ENCODE measurements at places on chromosomes 7 and 10.
A peak's percentile ranks its signal among the peaks of the same experiment; 100 is the strongest.

GRCh38 chr10:88385601-88386203 is 197.4 kb downstream of the RNLS start:
- DNase-seq = peak; percentile 92

- DNase-seq = no peak
Observed at GRCh38 chr7:100088095-100088620, 611 bp upstream of the COPS6 start.

DNA sequence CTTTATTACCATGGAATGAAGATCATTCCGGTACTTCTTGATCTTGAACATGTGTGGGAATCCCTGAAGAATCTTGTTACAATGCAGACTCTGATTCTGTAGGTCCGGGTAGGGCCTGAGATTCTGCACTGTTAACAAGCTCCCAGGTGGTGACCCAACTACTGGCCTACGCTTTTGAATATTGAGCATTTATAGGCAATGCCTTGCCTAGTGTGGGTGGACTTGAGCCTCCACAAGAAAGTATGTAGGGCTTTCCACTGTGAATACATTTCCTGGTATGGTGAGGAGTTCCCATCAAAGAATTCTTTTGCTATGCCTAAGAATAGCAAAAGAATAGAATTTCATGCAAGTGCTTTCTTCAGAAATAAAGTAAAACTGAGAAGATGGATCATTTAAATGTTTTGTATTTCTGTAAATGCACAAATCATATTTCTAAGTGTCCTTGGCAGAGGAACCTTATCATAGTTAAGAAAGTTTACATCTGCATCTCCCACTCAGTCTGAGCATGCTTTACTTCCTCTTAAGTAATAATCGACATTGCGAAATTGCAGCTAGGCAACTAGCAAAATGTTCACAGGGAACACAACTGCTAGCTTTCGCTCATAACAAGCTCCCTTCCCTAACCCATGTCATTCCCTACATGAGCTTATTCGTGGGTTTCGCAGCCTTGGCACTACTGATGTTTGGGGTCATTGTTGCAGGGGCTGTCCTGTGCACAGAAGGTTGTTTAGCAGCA is 71.4 kb downstream of the AHR start:
- no peak for DNase-seq

DNA sequence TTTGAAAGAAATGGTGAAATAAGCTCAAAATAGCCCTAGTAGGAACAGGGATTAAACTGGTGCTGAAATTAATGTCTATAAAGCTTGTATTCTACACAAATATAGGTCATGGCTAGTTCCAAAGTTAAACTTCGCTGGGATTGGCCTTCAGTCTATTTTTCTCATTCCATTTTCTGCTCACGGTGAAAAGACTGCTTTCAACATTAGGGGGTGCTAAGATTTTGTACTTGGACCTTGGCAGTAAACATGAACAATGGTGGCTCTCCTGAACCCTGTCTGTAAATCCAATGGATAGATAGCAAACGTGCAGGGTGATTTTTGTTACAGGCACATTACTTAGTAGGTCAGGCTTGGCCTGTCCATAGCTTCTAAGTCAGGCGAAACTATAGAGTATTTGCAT is 36.0 kb upstream of the RSU1 start:
- DNase-seq = no peak

DNA sequence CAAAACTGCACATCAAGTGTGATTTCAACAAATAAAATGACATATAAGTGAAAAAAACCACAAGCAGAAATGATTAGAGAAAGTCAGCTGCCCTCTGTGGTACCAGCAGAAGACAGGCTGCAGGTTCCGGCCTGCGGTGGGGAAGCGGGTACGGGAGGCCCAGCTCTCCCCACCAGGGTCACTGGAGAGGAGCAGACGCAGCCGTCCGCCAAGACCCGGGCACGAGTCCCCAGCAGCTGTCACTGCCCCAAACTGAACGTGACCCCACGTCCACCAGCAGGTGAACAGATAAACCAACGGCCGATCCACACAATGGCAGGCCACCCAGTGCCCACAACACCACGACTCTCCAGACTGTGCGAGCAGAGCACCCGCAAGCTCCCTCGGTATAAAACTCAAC is 16.1 kb upstream of the MICALL2 start:
- DNase-seq = no peak

GRCh38 chr7:106050746-106051117 is 61.4 kb downstream of the SYPL1 start:
- DNase-seq = no peak

DNA sequence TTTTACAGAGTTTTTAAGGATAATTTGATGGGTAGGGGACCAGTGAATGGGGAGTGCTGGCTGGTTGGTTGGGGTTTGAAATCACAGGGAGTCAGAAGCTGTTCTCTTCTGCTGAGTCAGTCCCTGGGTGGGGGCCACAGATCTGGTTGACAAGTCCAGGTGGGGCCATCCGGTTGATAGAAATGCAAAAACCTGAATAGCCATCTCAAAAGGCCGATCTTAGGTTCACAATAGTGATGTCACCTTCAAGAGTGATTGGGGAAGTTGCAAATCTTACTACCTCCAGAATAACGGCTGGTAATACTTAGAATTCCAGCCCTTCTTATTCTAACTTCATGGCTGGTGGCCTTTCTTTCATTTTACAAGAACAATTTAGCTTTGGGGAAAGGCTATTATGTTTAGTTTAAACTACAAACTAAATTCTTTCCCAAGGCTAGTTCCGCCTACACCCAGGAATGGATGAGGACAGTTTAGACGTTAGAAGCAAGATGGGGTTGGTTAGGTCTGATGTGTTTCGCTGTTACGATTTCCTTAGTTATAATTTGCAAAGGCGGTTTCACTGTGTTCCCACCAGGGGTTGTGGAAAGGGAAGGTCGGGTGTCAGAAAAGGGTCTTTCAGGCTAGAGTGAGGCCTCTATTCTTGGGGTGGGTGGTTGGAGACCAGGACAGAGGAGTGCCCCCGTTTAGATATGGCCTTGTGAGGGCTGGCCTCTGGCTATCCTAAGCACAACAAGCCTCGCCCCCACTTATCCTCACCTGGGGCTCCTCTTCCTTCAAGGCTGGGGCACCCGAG is 27.4 kb downstream of the IFT22 start:
- DNase-seq = no peak

DNA sequence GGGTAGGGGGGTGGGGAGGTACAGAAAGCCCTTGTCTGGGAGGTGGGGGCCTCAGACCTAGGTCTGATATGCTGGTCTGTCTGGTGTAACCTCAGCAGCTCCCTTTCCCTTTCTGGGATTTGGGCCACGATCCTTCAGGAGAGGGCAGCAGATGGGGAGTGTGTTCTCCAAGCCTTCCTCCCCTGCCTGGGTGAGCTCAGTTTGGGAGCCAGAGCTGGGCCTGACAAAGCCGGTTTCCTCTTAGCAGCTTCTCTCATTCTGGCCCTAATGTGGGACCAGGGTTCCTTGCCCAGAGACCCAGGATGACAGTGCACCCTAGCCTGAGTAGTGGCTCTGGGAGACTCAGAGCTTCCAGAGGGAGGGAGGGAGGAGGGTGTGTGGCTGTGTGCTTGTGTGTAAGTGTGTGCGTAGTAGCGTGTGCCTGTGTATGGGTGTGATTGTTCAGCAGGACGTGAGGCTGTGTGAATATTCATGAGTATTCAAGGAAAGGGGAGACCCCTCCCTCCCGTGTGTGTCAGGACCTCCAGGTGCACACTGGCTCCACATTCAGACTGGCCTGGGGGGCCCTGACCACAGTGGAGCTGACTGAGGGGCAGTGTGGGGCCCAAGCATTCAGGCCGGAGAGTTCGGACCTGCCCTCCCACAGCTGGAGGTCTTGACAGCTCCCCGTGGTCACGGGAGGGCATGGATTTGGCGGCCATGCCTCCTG is 96.5 kb downstream of the ZMIZ1 start:
- no peak for DNase-seq

- no peak for DNase-seq
Observed at GRCh38 chr7:76354516-76354915, 4.3 kb downstream of the YWHAG start.

- DNase-seq = no peak
Observed at GRCh38 chr10:80487791-80488538, 33.9 kb downstream of the TSPAN14 start.
